Stimulated activated CD8-positive, alpha-beta memory T cell treated with anti-CD3 and anti-CD28 coated beads, Interleukin-15, amount 100 ng/mL, for 4 hours (primary cell): ENCODE measurements at places on chromosomes 7 and 10.

- no peak for DNase-seq
Measured at GRCh38 chr10:29926693-29927048, 132.7 kb downstream of the JCAD start.

GRCh38 chr10:113326160-113327111 lies 226.4 kb upstream of the HABP2 start:
- no peak for DNase-seq

DNA sequence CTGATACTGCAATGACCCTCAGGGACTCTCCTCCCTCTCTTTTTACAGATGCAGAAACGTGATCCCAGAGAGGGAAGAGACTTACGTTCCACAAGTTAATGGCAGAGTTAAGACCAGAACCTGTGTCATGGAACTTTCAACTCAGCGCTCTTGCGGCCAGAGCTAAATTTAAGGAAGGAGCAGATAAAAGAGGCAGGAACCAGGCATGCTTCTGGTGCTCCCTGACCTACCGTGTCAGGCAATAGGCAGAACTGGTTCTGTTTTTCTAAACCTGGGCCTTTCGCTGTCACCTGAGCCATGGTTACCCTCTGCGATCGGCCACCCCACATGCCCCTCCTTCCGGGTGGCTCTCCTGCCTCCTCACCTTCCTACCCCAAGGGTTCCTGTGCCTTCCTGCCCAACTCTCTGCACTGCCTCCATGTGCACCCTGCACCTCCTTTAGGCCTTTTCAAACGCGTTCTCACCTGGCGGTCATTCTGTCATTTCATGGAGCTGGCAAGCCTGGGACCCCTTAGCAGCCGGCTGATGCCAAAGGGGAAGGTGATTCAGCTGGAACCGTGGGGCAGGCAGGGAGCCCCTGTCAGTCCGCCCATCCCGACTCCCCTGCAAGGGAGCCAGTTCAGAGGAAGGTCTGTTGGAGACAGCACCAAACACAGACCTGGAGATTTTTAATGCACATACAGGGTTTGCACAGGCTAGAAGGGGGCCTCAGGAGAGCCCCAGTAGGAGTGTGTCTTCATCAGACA lies 7.7 kb upstream of the GBX1 start:
- no peak for DNase-seq

- DNase-seq, result no peak
Measured at GRCh38 chr10:132836832-132837540, 51.0 kb upstream of the NKX6-2 start.

DNA sequence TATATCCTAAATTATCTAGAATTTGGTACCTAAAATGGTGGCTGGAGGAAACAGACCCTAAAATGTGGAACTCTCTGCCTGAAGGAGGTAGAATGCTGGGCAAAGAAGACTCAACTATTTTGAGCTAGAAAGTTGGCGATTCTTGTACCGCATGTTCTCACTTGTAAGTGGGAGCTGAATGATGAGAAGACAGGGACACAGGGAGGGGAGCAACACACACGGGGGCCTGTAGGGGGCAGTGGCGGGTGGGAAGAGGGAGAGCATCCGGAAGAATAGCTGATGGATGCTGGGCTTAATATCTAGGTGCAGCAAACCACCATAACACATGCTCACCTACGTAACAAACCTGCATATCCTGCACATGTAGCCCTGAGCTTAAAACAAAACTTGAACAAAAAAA lies 250.6 kb downstream of the CALN1 start:
- no peak for DNase-seq

DNA sequence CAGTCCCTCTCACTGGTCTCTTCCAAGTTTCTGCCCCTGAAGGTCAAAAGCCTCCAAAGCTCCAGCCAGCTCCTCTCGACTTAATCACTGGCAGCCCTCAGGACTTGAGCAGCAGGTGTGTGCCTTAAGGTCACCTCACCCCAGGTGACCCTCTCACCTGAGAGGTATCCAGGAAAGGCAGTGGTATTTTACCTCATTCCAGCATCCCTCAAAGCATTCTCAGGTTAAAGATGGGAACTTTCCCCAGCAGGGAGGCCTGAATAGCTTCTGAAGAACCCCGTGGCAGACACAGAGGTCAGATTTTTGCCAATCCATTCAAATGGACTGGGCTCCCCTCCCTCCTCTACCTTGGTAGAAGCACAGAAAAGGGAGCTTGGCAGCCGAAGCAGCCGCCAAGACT lies 148.2 kb downstream of the GFRA1 start:
- no peak for DNase-seq

DNA sequence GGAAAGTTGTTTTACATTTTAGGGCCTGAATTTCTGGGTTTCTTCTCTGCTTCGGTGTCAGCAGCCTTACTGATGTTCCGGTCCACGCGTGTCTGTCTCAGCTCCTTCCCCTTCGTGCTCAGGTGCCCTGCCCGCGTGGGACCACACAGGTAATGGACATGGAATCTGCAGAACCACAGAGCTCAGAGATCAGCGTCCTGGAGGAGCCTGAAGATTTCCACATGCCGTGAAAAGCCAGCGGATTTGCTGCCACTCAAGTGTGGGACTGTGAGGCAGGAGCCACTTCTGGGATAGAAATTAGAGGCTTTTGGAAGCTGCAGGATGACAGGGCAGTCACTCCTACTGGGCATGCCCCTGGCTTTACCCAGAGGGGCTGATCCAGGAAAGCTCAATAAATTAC lies 666.1 kb upstream of the FOXK1 start:
- no peak for DNase-seq

GRCh38 chr10:32244421-32245207 lies 102.3 kb downstream of the EPC1 start:
- no peak for DNase-seq

DNA sequence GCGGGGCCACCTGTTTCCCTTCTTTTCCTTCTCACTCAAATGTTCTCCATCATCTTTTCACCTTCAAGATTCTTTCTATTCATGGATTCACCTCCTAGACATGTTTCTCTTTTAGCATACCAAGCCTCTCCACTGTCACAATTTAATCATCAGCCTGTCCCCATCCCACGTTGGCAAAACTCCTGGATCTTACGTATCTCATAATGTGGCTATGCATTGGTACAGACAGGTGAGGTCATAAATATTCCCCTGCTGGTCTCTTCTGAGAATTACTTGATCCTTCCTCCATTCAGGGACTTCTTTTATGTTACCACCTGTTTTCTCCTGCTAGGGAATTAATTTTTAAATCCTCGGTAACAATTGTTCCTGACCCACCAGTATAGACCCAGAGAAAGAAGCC lies 262.6 kb upstream of the NEBL start:
- no peak for DNase-seq

DNA sequence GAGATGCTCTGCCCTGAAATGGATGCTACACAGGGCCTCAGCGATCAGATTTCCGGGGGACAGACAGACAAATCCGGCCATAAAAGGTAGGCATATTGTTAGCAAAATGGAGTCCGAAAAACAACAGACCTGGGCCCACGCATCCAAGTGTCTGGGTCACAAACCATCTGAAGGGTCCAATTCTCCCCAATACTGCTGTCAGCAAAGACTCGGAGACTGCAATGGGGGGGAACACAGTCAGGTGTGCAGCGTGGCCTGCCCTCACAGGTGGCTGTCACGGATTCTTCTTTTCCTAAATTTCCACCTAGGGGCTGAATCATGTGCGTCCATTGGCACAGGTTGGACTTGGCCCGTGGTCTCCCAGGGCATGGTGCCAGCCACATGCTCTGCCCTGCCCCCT lies 12.9 kb downstream of the PKD1L1 start:
- DNase-seq, result no peak
